Renal cortical epithelial cell (primary cell): ENCODE measurements at places on chromosomes 4 and X. TPM values are rescaled to one million over a fixed set of nuclear protein-coding genes. Genes with fewer than 3 reads are reported as not detected.

RTL9 gene
- total RNA-seq = 0.15 TPM in 1 of 2 replicates, not detected in the other

PORCN gene
- 9.2 and 15.3 TPM in 2 replicates for total RNA-seq

CT45A10 gene
- not detected in 2 replicates for total RNA-seq

ASB9 gene
- total RNA-seq = 3.0 and 4.0 TPM in 2 replicates

TMEM47 gene
- total RNA-seq = 32.6 and 209 TPM in 2 replicates

SPON2 gene
- 6.6 and 141 TPM in 2 replicates for total RNA-seq

RS1 gene
- 0.05 and 0.17 TPM in 2 replicates for total RNA-seq

RAB41 gene
- total RNA-seq = not detected in 2 replicates

DCK gene
- 13.8 and 21.2 TPM in 2 replicates for total RNA-seq

FMR1NB gene
- total RNA-seq = not detected in 2 replicates

EFHC2 gene
- 0.17 and 3.2 TPM in 2 replicates for total RNA-seq

GPR82 gene
- not detected in 2 replicates for total RNA-seq

MAGEC3 gene
- total RNA-seq = not detected in 2 replicates

PAGE2 gene
- total RNA-seq = not detected in 2 replicates

VCX3A gene
- not detected in 2 replicates for total RNA-seq
